ENCODE measurements at places on chromosomes 6 and 20.
A peak's percentile ranks its signal among the peaks of the same experiment; 100 is the strongest.

DNA sequence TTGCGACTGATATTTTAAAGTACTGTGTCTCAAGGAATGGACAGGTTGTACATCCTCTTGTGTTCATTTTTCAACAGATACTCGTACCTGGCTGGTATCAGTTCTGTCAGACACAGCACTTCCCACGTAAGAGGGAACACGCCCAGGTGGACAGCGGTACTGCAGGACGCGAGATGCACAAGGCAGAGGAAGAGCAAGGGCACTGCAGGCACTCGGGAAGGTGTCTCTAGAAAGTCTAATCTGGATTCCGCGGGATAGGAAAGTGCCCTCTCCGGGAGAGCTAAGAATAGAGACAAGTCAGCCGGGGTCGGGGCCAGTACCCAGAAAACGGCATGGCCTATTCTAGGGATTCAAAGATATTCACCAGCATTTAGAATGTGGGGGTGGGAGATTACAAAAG lies 94.2 kb upstream of the MBOAT1 start:
- DNase-seq, result no peak

GRCh38 chr20:53253668-53254067 lies 281.5 kb downstream of the TSHZ2 start:
- DNase-seq, result no peak

GRCh38 chr6:35691027-35691824 lies 2.5 kb upstream of the FKBP5 start:
- DNase-seq, result no peak

DNA sequence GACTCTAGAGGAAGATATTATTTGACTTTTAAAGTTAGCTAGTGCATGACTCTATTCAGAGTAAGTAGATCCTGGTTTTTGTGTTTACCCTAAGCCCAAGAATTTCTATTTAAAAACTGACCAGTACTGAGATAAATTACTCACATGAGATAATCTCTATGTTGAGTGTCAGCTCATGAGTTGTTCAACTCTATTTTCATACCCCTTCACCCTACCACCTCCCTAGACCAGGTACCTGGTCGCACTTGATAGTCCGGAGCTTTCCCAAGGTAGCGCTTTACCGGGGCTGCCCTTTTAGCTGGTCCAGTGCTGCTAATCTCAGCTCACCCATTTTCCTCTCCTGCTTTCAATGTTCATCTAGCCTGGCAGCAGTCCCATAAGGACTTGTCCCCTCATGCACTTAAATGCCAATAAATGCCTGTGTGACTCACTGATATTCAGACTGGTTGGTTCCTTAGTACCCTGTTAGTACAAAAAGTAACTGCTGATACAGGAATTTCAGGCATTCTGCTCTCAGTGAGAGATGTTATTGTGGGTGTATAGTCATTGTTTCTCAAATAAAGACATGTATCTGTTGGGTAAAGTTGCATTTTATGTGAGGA lies 503.9 kb downstream of the ADGRB3 start:
- no peak for DNase-seq

DNA sequence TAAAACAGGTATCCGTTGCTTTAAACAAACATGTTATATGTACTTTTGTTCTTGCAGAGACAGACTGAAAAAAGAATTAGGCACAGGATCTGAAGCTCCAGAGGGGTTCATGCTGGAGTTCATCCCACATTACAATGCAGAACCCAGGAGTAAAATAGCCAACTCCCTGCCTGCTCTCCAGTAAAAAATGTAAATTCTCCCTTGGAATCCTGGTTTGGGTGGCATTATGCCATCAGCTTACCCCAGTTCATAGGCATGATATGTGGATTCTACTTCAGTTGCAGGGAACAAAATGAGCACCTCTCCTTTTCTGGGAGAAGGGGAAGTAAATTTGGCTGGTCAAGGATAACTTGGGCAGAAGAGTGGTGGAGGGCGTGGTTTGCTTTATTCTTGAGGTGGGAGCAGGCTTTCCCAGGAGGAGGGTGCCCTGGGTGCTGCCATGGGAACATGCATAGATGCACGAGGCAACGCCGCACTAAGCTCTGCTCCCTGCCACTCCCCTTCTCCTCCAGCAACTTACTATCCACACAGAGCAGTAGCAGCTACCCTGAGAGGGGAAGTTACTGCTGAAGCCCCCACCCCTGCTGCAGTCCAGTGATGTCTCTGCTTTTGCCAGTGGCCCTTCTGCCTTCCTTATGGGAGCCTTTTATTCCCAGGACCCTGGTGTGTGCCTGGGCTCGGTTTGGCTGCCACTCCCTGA lies 71.6 kb upstream of the GLP1R start:
- DNase-seq, result no peak

- no peak for DNase-seq
These were observed 101.0 kb upstream of the DTNBP1 start for GRCh38 chr6:15763837-15764236.

GRCh38 chr6:44151348-44152108 lies 7.1 kb upstream of the CAPN11 start:
- DNase-seq, result peak; percentile 79

GRCh38 chr6:47709160-47709559 lies 10.8 kb downstream of the ADGRF4 start:
- no peak for DNase-seq

DNA sequence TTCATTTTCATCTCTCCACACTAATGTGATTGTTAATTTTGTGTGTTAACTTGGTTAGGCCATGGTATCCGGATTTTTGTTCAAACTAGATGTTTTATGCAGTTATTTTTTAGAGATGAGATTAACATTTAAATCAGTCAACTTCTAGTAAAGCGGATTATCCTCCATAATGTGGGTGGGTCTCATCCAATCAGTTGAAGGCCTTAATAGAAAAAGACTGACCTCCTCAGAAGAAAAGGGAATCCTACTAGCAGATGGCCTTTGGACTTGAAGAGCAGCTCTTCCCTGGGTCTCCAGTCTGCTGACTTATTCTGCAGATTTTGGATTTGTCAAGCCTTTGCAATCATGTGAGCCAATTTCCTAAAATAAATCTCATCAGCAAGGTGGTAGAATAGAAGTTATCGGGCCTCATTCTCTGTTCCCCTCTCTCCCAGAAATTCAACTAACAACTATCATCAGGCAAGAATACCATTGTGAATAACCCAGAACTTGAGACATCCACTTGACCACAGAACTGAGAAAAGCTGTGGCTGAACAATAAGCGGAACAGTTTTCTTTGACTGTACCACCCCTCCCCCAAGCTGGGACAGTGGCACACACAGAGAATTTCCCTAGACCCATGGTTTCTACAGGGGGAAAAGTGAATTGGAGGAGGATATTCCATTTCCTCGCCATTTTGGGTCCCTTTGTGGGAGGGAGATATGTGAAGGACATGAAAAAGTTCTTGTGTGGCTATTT lies 323.0 kb downstream of the UTRN start:
- DNase-seq, result no peak

DNA sequence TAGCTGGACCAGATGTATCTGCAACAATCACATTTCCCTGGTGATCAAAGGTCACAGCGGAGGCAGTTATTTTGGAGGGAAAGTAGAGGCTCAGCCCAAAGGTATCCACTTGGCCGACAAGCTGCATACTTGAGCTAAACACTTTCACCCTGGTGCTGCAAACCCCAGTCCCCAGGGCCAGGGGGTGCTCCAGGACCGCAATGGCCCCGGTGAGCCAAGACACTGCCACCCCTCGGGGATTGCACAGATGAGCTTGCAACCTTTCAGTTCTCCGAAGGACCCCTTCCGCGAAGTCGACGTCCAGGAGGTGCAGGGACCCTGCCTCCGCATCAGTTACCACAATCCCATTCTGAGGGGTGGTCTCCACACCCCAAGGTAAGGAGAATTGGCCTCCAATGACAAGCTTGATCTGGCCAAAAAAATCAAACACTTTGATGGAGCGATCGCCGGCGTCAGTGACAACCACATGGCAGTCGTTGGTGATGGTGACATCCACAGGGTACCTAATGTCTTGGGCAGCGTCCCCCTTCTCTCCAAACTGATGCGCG lies 823 bp downstream of the NHLRC1 start:
- no peak for DNase-seq

DNA sequence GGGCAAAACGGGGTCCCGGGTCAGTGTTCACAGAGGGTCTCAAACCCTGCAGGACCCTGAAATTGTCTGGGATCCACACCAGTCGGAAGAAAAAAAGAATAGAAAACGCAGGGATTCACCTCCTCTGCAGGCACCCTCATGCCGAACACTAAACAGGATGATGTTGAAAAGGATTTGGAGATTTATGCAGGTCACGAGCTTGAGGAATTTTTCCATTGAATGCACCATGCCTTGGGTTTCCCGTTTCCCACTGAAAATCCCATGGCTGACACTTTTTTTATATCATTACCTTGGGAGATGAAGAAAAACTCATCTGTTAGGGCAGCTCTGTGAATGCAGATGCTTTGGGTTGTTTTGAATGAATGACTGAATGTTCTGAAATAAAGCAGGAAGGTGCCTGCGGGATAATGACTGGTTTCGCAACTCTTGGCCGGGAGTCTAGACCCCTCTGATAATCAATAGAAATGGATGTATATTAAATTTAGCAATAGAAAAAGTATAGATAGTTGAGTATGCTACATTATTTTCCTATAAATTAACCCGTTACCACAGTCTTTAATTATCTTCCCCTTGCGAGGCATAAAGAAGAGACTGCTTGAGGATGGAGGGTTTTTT lies 147.5 kb upstream of the AFDN start:
- DNase-seq, result no peak

DNA sequence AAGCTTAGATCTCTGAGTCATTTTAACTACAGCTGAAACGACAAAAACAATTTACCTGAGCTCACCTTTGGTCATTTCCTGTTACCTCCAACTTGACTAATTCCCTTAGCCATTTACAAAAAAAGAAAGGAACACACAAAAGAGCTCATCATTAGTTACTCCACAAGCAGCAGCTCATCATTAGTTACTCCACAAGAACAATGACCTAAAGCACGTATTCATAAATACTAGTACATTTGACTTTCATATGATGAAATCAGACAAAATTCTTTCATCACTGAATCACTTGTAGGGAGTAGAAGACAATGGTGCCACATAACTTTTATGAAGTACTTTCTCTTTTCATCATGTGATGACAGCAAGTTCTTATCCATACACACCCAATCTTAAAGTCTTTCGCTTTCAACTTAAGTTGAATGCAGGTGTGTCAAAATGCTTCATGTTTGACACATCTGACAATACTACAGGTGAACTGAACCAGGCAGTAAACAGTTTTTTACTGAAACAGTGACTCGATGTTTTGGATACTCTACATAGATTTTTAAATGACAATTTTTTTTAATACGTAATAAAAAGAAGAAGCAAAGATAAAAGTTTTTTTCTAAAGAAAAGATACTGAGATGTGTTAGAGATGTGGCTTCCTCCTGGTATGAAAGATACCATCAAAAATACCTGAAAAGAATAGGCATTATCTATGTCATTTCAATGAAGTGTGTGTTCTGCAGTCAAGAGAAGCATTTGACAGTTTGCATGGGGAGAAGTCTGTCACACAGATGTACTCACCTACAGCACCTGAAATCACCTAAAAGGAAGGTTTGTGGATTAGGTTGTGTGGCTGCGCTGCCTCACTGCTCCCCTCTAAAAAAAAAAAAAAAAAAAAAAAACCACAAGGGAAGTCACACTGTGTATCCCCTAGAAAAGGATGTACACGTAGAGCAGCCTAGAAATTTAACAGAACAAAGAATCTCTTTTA lies 109.1 kb downstream of the PRDM1 start:
- DNase-seq, result no peak

- no peak for DNase-seq
These were observed 89.8 kb downstream of the C6orf118 start for GRCh38 chr6:165219629-165220028.

DNA sequence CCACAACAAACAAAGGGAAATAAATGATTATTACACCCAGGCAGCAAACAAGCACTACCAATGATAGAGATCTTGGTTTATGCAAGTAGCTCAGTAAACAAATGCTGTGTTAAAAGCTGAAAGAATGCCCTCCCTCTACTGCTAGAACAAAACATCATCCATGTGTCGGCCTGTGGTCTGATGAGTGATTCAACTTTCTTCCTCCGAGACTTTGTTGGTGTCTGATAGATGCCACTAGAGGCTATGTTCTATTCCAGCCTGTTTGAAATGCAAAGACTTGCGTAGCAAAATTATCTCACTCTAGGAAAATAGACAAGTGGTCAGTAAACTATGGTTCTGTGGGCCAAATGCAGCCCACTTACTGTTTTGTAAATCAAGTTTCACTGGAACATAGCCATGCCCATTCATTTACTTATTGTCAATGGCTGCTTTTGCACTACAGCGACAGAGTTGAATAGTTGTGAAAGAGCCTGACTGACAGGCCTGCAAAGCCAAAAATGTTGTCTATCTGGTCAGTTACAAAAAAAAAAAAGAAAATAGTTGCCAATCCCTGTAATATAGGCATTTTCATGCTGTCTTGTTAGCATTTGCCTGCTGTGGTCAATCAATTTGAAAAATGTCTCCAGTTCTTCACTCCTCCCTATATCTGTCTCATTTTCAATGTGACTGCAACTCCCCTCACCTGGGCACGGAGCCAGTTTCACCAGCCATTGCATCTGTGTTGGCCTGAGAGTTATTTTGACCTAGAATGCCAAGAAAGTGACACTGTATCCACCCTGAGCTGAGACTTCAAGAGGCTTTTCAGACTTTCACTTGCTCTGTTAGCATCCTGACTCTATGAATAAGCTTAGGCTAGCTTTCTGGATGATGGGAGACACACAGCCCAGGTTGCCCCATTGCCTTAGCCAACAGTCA lies 544.6 kb upstream of the BTBD3 start:
- no peak for DNase-seq

GRCh38 chr6:33440649-33441309 lies 13.6 kb upstream of the ZBTB9 start:
- DNase-seq, result no peak

All from stimulated activated CD4-positive, alpha-beta T cell treated with anti-CD3 and anti-CD28 coated beads, Interleukin-4, amount 100 ng/mL, for 4 hours (primary cell).